Lower leg skin (tissue), 4 donors: ENCODE measurements at places on chromosomes 16 and 17. TPM values are rescaled to one million over a fixed set of nuclear protein-coding genes. Genes with fewer than 3 reads are reported as not detected.

GRCh38 chr16:49563666-49564065 is 190.1 kb downstream of the C16orf78 start:
- DNase-seq: no peak

DNA sequence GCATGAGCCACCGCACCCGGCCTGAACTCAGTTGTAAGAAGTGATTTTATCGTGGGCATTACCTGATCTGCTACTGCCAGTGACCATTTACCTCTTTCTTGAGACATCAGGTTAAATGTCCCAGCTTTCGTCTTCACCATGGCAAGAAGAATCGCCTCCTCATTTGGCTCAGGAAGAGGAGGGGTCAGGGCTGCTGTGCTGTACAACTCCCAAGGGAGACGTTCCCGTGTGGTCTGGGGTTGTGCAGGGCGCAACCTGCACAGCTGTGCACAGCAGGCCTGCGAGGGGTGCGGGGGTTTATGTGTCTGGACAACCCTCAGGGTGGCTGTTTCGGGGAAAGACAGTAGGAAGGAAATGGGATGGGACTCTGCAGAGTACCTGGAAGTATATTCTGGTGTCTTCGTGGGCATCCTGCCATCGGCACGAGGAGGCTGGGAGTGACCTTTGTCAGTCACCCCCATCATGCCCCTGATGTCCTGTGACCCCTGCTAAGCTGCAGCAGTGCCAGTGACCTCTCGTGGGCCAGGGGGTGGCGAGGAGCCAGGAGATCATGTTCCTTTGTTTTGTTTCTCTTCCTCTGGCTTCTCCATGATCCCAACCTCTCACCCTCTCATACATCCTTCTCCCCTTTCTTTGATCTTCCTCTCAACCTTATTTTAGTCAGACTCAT is 27.3 kb downstream of the CIBAR2 start:
- no peak for DNase-seq

GRCh38 chr17:32486701-32487472 is at the start of gene CDK5R1:
Gene CDK5R1, plus strand, starts transcription at chr17:32486993. Its CDS starts 628 bp downstream, at chr17:32487621.
- DNase-seq: no peak

- no peak for DNase-seq
Measured at GRCh38 chr17:66228887-66229782, at the start of gene APOH. Gene APOH, minus strand, starts transcription at chr17:66229415. Its CDS starts 36 bp downstream, at chr17:66229379.

DNA sequence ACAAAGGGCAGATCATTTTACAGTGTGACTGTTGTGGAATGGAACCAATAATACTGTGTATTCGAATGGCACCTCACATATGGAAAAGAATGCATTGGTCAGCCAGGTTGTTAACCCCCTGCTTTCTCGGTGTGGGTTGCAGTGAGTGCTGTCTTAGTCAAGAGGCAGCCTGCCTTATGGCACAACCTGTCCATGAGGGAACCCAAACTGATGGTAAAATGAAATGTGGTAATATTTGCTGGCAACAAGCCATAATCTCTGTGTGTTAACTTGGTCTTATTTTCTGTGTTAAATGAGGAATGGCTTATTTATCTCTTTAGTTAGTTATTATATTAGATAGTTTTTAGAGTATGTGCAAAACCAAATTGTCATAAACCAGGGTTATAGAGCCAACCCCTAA is 81.6 kb downstream of the TMC6 start:
- no peak for DNase-seq

GRCh38 chr16:30761427-30761927 is 385 bp downstream of the CFAP119 start:
- DNase-seq: no peak

DNA sequence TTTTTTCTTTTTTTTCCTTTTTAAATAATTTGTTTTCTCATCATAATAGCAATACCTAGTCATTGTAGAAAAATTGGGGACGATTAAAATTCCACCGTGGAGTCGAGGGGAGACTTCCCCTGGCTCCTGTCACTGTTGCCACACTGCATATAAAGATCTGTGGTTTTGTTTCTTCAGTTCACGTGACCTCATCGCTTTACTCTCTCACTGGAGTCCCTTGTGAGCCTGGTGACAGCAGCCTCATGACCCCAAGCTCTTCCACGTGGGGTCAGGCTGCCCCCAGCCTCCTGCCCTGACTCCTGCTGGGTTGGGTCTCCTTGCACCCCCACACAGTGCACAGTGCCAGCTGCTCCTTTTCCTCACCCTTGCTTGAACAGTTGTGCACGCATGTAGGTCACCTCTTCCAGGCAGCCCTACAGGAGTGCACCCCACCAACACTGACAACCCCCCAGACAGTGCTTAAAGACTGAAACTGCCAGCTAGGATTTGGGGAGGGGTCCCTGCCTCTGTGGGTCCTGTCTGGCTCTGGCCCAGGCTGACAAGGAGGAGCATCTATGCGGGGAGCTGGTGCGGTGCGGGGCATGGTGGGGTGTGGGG is 7.3 kb upstream of the METRNL start:
- no peak for DNase-seq

- DNase-seq: no peak
Measured at GRCh38 chr17:36529121-36529520, 5.5 kb downstream of the MYO19 start.

DNA sequence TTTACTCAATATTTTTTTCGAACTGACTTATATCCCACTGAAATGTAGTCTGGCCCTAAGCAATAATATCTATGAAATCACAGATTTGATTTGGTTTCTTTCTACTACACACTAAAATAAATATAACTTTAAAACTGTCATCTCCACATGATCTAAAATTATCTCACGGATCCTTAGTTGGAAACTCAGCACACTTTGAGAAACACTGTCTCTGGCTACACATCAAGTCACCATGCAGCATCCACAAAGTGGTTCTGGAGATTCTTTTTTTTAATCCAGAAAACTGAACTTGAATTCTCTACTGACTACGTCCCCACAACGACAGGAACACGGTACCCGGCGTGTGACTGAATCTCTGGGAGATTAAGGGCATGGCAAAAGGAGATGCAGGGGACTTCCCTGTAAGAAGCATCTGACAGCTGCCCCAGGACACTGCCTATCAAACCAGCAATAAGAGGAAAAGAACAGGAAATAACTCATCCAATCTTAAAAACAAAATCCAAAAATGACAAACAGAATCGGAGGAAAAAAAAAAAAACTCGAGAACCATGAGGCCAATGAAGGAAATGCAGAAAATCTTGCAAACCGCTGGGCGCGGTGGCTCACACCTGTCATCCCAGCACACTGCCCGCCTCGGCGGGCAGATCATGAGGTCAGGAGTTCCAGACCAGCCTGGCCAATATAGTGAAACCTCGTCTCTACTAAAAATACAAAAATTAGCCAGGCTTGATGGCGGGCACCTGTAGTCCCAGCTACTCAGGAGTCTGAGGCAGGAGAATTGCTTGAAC is 141.0 kb upstream of the RCVRN start:
- no peak for DNase-seq

The FLYWCH1 gene
- total RNA-seq: 52.1 TPM

The UTS2R gene
- total RNA-seq: not detected

The CHST4 gene
- total RNA-seq: not detected

The FOXN1 gene
- 33.4 TPM for total RNA-seq

The TGFB1I1 gene
- total RNA-seq: 16.4 TPM
